ENCODE measurements at places on chromosomes 7 and 10.

- DNase-seq: no peak
These were observed 141.8 kb downstream of the ST7 start for GRCh38 chr7:117095055-117095454.

DNA sequence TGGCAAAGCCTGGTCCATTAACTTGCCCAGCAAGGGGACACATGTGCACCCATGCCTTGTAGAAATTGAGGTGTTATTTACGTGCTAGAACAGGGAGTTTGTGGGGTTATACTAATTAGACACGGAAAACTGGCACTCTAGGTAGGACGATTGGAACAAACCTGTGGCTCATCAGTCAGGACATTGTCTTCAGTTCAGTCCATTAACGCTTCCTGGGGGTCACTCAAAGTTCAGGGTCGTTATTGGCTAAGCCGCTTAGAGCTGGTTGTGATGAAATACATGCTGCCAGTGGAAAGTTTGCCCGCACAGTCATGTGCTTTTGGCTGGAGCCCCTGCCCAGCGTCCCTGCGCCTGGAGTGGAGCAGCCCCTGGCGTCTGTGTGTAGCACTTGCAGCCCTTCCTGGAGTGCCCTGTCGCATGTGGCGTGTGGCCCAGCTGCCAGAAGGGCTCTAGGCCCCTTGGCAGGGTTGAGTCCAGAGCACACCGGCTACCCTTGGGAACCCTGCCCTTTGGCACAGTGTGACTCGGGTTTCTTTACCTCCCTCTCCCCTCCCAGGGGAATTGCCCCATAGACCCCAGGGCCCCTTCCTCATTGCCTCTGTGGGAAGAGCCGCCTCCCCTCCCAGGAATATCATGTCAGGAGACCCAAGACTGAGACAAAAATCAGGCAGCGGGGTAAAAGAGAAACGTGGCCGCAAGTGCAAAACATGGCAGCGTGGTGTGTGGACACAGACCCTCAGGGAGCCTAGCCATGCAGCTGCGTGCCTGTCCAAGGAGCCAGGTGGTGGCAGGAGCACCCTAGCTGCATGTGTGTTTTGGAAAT is 9.8 kb downstream of the ZNF775 start:
- no peak for DNase-seq

GRCh38 chr7:27115221-27116026 is 12.9 kb upstream of the HOXA2 start:
- no peak for DNase-seq

- DNase-seq: no peak
These were observed 134.1 kb downstream of the SPAG6 start for GRCh38 chr10:22479419-22479818.

- no peak for DNase-seq
These were observed 42.2 kb upstream of the OPALIN start for GRCh38 chr10:96401036-96401435.

DNA sequence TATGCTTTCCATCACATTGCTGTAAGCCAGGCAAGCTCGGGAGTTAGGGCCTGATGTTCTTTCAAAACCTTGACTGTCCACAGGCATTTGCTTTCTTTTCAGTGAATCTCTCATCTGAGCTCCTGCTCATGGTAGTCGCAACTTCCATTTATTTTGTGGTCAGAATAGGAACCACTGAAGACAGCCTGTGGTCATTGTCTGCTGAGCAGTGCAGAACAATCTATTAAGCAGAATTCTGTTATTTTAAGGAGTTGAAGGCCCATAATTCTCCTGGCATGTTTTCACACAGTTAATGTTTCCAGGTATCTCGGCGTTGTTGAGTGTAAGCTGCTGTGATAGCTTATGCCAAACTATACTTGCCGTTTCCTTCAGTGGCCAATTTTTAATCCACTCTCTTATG is 491.1 kb upstream of the AKR1E2 start:
- DNase-seq: no peak

DNA sequence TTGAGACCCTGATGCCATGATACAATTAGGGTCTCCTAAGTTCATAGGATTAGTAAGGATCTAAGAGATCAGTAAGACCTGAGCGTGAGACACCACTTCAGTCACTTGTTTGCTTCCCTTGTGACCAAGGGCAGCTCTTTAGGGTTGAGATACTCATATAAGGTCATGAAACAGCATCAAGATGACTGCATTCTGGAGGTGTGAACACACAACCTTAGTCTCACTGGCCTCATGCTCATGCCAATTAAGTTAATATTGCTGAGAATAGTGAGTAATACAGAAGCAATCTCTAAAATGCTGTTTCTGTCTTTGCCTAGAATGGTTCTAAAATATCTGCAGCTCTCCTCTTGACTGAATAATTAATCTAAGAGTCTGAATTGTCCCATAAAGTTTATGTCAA is 39.6 kb upstream of the KLHL7 start:
- DNase-seq: no peak

DNA sequence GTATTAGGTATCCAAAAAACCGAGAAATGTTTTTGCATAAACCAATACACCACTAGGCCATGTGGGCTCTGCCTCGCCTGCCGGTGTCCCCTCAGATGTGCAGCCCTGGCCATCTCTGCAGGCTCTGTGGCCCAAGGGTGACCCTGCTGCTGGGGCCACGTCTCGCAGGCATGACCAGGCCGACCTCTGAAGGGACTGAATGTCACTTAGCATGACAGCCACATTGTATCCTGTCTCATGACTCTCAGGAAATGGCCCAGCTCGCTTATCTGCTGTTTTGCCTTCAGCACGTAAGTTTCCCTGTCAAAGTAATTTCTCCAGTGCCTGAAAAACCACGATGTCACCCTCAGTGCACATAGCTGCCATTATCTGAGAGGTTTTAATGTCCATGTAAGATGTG is 49.5 kb upstream of the ZNF32 start:
- no peak for DNase-seq

DNA sequence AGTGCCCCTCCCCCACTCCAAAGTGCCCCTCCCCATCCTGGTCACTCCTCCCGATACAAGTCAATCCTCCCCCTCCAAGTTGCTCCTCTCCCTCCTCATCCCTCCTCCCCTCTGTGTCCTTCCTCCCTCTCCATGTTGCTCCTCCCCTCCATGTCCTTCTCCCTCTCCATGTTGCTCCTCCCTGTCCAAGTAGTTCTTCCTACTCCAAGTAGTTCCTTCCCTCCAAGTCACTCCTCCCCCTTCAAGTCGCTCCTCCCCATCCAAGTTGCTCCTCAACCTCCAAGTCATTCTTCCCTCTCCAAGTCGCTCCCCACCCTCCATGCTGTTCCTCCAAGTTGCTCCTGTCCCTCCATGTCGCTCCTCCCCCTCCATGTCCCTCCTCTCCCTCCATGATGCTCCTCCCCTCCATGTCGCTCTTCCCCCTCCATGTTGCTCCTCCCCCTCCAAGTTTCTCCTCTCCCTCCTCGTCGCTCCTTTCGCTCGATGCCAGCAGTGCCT is 8.6 kb upstream of the WBP1L start:
- no peak for DNase-seq

- no peak for DNase-seq
These were observed 146.5 kb upstream of the MEOX2 start for GRCh38 chr7:15832996-15833395.

DNA sequence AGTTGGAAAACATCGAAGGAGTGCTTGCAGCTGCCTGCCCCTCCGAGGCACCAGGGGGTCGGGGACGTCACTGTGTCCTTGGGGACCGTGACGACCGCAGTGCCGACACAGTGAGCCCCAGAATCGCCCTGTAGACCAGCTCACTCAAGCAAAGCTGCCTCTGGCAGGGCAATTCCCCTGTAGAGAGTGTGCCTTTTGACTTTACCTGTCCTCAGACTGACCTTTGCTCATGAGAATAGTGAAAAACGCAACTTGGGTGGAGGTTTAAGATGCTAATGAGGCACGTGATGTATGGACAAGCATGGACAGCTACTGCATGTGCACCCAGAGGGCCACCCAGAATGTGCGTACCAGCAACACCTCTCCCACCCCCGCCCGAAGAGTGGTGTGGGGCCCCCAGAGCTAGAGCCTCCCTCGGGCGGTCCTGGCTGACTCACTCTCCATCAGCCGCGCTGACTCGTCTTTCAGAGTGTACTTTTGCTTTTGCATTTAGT is 271.9 kb downstream of the ADARB2 start:
- no peak for DNase-seq

- no peak for DNase-seq
These were observed 54.0 kb downstream of the MRPL32 start for GRCh38 chr7:42986213-42986612.

DNA sequence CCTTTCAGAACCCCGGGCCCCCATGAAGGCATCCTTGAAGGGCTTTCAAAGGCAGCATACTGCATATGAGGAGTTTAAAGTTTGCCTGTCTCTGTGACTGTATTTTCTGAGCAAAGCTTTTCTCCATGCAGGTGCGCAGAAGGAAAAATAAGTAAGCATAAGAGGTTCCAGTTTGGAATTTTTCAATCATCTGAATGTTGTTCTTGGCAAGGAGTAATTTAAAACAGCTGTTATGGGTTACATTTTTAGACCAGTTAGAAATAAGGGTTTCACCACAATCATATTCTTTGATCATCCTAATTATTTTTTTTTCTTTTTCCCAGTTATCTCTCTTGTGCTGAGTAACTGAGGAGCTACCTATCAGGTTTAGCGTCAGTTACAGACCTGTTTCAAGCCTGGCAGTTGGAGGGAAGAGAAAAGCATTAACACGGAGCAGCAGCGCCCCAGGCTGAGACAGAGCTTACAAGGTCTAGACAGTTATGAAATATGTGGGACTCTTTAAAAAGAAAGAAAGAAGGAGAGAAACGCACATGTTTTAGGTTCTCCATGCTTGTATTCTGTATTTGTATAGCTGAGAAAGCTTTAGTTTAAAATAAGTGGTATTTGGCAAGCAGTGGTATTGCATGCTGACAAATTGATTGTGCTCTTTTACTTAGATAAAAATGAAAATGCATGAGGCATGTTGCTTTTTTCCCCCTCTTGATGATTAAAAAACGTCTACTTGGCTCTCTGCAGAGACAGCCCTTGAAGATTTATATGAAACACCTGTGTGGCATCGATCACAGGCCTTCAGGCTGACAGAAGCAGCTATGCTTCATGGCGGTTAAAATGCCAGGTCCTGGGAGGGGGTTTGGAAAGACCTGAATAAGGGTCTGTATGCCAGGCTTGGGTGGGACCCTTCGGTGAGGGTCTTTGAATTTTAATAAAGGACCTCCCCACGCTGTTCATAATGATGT is 157.6 kb downstream of the GRK5 start:
- no peak for DNase-seq

DNA sequence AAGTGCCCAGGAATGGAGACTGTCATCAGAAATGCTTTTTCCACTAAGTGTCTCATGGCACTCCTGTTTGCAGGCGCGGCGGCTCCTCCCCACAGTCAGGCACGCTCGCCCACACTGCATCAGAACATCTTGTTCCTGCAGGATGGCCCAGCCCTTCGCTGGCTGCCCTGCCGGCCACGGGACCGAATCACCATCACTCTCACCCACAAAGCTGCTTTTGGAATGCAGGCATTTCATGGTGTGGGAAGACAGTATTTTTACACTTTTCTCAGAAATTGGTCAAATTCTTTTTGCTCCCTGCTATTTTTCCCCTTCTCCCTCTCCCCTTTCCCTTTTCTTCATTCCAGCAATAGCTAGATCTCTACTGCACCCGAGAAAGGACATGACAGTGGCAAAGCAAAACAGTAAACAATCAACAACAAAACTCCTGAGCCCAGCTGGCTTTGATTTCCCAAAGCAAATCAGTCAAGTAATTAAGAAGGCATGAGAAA is 176.1 kb upstream of the TNS3 start:
- no peak for DNase-seq

DNA sequence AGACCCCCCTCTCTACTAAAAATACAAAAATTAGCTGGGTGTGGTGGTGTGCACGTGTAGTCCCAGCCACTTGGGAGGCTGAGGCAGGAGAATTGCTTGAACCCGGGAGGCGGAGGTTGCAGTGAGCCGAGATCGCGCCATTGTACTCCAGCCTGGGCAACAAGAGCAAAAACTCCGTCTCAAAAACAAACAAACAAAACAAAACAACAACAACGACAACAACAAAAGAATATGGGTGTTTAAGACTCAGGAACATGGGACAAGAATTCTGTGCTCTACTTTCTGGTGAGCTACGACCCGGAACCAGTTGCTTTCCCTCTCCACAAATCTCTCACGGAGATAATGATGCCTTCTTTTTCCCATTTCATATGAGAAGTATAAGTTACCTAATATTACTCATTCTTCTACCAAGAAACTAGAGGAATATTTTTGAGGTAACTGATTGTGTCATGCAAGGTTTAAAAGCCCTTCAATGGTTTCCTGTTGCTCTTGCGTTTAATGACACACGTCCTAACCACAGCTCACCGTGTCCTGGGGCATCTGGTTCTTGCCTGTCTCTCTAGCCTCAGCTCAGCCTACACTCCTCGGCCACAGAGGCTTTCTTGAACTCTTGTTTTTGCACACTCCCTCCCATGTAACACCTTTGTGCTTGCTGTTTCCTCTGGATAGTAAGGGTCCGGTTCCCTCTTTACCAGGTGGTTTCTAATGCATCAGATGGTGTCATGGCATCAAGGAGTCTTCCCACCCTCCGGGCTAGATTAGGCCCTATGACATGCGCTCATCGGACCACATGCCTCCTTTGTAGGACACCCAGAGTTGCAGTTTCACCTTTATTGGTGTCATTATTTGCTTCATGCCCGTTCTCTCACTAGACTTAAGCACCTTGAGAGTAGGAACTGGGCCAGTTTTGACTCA is 67.5 kb downstream of the PFKFB3 start:
- no peak for DNase-seq

- DNase-seq: no peak
These were observed 478.3 kb downstream of the DNAJB6 start for GRCh38 chr7:157814931-157815705.

- no peak for DNase-seq
These were observed 134.6 kb downstream of the GRM3 start for GRCh38 chr7:86778271-86778670.

DNA sequence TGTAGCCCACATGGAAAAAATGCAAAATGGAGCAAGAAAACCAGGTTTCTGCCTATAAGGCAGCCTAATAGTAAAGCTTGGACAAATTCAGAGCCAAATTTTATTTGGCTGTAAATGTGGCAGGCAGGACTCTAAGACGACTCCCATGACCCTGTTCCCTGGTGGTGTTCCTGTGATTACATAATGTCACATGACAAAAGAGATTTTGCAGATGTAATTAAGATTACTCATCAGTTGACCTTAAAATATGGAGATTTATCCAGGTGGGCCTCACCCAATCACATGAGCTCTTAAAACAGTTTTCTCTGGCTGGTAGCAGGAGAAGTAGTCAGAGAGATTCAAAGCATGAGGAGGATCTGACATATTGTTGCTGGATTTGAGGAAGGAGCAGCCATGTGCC is 303.1 kb upstream of the IMMP2L start:
- DNase-seq: no peak

DNA sequence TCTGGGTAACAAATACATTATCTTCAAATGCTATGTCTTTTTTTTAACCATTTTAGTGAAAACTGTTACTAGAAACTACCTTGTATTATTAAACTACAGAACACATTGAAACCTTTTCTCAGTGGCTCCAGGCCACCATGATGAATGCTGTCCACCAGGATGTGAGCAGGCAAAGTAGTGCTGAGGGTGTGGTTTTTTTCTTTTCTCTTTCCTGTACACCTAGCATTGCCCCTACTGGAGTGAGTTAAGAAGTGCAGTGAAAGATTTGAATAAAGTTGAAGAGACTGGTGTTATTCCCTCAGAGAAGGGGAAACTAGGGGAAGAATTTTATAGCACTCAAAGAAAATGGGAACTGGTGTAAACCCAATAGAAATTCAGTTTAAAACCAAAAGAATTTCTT is 120.0 kb upstream of the SAMD8 start:
- no peak for DNase-seq
